ENCODE measurements at places on chromosomes 16 and 17.

GRCh38 chr17:50681263-50682200, 26.2 kb downstream of the ANKRD40 start:
- DNase-seq: peak; percentile 80

DNA sequence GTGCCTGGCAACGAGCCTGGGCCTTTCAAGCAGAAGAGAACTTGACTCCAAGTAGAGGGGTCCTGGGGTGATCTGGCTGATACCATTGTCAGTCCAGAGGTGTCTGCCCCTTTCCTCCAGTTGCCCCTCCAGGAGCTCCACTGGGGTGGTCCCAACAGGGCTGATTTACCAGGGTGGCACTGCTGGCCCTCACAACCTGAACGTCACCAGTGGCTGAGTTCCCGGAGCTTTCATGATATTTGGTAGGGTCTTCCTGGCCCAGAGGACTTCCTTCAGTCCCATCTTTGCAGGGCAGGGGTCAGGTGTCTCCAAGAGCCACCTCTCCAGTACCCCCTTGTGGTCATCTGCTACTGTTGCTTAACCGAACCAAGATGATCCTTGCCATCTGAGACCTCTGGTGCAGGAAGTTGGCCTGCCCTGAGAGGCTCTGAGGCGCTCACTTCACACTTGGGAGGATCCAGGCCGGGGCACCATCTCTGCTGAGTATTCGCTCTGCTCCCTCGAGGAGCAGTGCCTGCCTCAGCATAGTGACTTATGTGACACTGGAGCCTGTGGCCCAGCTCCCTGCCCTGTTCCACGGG, 3.5 kb downstream of the LIMD2 start:
- no peak for DNase-seq

DNA sequence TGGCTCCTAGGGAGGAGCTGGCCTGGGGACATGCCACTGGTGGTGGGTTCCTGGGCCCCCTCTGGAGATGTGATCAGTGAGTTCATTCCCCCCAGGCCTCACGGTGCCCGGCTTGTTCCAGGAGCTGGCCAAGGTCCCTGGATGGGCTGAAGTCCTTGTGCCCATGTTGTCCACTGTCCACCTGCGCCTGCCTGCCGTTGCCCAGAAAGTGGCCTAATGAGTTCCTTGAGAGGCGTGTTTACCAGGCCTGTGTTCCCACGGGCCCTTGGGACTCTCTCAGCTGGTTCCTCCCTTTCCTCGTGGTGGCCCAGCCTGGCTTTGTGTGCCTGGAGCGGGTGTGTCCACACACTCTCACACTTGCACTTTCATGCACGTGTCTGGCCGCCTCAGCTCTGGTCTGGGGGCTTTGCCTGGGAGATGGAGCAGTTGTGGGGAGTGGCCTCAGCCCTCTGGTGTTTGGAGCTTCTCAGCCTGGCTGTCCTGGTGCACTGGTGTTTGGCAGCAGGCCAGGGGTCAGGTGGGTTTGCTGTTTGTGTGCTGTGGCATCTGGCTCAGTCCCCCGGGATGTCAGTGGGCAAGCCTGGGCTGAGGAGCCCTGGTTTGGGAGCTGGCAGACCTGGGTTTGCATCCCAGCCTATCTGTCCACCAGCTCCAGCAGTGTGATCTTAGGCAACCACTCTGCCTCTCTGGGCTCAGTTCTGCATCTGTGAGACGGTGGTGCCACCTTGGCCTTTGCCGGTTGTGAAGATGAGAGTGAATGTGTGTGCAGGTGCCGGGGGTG, 18.0 kb downstream of the ADCY7 start:
- no peak for DNase-seq

- DNase-seq: no peak
Measured at GRCh38 chr17:65290056-65290455, 152.9 kb downstream of the RGS9 start.

- DNase-seq: no peak
Measured at GRCh38 chr16:86952769-86953168, 364.4 kb downstream of the C16orf95 start.

GRCh38 chr16:8937803-8938202, 25.9 kb downstream of the USP7 start:
- no peak for DNase-seq

DNA sequence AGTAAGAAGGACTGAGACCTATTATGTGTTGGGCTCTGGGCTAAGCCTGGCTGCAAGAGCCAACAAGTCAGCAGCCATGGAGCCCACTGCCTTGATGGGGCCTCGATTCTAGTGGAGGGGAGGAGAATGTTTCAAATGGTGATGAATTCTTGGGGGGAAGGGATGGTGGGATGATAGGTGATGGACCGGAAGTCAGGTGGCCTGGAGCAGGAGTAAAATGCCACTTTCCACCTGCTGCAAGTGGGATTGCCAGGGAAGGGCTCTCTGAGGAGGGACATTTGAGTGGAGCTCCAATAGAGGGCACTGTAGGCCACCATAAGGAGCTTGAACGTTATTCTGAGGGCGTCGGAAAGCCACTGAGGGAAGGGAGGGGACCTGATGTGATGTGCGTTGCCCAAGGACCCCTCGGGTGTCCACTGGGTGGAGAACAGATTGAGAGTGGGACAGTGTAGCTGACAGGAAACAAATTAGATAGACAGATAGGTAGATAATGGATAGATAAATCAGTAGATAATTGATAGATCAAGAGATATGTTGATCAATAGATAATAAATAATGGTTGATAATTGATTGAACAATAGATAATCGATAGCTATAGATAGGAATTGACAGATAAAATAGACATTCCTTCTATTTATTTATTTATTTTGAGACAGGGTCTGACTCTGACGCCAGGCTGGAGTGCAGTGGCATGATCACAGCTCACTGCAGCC, 18.2 kb upstream of the NXPH3 start:
- DNase-seq: no peak

GRCh38 chr17:71519285-71519684, 601.5 kb upstream of the SOX9 start:
- DNase-seq: no peak

- DNase-seq: no peak
Measured at GRCh38 chr16:27408012-27408601, 6.1 kb downstream of the IL21R start.

DNA sequence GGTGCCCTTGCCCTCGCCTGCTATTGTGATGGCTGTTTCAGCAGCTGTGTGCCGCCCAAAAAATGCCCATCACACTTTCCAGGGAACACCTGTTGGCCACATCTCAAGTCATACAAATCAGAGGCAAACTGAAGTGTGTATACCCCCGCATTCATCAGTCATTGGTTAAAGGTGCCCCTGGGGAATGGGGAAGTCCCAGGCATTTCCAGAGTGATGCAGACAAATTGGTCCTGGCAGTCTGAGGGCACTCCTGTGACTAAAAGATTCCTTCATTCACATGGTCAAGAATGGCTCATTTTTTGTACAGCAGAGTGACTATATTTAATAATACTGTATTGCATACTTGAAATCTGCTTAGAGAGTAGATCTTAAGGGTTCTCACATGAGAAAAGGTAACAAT, 102.9 kb upstream of the TMEM97 start:
- DNase-seq: no peak

DNA sequence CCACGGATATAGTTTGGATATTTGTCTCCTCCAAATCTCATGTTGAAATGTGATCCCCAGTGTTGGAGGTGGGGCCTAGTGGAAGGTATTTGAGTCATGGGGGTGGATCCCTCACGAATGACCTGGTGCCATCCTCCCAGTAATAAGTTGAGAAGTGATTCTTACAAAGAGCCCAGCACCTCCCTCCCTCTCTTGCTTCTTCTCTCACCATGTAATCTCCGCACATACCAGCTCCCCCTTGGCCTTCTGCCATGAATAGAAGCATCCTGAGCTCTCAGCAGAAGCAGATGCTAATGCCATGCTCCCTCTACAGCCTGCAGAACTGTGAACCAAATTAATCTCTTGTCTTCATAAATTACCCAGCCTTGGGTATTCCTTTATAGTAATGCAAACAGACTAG, 41.9 kb upstream of the RBBP6 start:
- no peak for DNase-seq

GRCh38 chr16:20001856-20002707, 71.6 kb downstream of the GPR139 start:
- no peak for DNase-seq

- DNase-seq: no peak
Measured at GRCh38 chr16:56999409-57000270, 10.3 kb downstream of the NLRC5 start.

GRCh38 chr16:73020409-73020884, 27.5 kb downstream of the ZFHX3 start:
- DNase-seq: peak; percentile 61

DNA sequence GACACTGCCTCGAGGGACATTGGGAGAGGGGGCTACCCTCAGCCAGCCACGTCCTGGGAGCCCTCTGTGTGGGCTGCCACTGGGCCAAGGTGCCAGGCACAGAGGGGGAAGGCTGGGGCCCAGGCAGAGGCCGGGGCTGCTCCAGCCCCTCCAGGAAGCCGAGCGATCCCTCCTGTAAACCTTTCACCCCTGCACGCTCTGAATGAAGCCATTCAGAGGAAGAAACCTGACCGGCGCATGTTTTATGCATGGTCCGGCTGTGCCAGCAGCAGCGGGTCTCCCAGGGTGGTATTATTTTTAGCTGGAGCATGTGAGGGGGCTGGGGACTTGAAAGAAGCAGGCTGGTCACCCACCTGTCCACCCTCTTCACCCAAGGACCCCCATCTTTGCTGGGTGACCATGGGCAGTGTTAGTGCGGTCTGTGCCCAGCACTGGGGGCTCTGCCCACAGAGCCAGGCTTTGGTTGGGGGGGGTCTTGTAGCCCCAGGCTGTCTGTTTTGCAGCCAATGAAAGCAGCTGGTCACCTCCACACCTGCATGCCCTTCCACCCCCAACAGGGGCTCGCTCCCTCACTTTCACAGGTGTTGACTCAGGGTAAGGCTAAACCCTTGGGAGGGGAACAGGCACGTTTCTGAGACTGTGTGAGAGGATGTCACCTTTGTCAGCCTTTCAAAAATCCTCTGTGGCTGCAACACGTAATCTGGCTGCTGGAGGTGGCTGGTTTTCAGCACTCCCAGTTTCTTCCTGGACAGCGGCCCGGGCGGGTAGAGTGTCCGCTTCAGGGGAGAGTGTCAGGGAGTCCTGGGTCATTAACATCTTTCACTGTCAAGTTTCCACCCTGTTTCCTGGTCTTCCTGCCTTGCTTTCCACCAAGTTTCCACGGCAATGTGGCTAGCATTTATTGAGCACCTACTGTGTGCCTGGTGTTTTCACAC, 77.1 kb upstream of the BRD7 start:
- no peak for DNase-seq

DNA sequence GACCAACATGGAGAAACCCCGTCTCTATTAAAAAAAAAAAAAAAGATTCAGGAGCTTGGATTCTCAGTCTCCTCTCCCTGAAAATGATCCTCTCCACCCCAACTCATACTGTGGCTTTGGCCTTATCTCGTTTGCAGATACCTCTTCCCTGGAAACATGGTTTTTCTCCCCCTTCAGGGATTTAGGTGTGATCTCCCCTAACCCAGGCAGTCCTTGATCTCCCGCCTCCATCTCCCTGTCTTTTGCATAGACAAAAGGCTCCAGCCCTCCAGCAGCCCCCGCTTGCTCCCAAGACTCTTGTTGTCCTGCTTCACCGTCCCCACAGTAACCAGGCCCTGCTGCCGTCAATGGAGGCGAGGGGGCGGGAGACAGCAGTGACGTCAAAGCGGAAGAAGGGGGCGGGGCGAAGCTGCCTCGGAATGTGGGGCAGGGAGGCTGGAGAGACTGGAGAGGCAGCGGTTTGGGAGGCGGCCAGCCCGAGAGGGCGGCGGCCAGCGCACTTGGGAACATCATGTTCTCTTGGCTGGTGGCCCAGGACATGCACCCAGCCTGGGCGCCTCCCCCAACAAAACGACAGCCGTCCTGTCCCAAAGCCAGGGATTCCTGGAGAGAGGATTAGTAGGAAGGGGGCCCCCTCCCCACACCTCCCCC, 1.9 kb upstream of the PER1 start:
- DNase-seq: peak; percentile 100

GRCh38 chr17:51298508-51299371, 38.4 kb downstream of the UTP18 start:
- DNase-seq: no peak

DNA sequence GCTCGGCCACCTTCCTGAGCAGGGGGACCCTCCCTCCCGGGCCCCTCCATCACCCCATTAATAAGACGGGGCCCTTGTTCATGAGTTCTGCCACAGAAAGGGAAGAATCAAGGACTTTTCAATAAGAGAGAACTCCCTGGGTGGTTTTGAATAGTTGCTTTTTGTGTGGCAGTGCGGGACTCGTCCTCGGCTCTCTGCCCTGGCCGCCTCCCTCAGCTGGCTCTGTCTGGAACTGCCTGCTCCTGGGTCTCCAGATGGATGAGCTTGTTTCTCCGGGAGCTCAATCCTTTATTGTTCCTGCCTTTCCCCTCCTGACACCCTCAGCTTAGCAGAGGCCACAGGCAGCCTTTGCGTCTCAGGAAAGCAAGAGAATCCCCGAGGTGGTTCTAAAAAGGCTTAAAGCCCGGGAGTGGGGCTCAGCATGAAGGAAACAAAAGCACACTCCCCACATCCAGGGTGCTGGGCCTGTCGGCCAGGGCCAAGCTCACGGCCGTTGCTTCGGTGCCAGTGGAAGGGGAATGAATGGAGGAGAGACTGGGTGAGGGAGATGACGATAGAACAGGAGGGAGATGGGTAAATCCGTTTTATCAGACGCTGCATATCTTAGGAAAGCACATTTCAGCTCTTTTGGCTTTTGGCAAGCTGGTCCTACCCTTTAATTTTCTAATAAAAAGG, 60.2 kb downstream of the RAI1 start:
- peak; percentile 67 for DNase-seq

- DNase-seq: no peak
Measured at GRCh38 chr16:14121142-14121541, 50.0 kb downstream of the MRTFB start.

DNA sequence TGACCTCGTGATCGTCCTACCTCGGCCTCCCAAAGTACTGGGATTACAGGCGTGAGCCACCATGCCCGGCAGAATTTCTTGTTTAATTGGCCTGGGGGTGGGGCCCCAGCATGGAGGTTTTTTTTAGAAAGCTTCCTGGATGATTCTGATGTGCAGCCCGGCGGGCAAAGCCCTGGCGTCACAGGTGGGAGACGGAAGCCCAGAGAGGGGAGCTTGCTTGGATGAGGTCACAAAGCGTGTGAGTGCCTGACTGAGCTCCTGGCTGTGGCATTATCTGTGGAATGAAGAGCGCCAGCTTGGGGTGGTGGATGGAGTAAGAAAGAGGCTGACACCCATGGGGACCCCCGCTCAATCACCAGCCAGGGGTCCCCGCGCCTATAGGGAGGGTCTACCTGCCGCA, 4.1 kb downstream of the VASN start:
- DNase-seq: no peak

Measured in right hindlimb (tissue), 1 donor.